ENCODE measurements at places on chromosomes 1 and 21.

DNA sequence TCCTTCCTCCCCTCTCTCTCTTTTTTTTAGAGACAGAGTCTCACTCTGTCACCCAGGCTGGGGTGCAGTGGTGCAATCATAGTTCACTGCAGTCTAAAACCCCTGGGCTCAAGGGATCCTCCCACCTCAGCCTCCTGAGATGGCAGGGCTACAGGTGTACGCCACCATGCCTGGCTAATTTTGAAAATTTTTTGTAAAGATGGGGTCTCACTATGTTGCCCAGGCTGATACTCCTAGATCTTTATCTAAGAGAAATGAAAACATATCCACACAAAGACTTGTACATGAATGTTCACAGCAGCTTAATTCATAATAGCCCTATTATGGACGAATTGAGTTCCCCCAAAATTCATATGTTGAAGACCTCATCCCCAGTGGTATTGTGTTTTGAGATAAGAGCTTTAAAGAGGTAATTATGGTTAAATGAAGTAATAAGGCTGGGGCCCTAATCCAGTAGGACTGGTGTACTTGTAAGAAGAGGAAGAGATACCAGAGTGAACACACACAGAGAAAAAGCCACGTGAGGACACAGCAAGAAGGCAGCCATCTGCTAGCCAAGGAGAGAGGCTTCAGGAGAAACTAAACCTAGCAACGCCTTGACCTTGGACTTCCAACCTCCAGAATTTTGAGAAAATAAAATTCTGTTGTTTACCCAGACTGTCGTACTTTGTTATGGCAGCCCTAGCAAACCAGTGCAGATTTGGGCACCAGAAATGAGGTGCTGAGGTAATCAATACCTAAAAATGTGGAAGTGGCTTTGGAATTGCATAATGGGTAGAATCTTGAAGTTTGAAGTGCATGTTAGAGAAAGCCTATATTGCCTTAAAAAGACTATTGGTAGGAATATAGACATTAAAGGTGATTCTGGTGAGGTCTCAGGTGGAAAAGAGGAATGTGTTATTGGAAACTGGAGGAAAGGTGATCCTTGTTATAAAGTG lies 13.2 kb downstream of the IFNLR1 start:
- DNase-seq, result no peak

- DNase-seq, result peak; percentile 68
These were observed 5.5 kb downstream of the PTPN7 start for GRCh38 chr1:202154766-202155477.

DNA sequence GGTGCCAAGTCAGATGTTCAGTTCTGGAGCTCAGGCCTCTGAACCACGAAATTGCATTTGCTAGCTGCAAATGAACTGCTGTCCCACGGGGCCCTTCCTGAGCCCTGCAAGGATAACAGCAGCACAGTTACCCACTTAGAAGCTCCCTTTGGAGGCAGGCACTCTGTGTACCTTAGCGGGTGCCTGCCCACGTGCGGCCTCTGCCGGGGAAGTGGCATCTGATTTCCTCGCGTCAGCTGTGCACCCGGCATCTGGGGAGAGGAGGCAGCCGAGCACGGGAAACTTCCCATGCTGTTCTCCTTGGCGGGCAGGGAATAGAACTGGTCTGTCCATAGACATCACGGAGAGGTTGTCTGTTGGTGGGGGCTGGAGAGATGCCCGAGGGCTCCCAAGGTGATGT lies 148.0 kb upstream of the C1orf174 start:
- DNase-seq, result no peak

DNA sequence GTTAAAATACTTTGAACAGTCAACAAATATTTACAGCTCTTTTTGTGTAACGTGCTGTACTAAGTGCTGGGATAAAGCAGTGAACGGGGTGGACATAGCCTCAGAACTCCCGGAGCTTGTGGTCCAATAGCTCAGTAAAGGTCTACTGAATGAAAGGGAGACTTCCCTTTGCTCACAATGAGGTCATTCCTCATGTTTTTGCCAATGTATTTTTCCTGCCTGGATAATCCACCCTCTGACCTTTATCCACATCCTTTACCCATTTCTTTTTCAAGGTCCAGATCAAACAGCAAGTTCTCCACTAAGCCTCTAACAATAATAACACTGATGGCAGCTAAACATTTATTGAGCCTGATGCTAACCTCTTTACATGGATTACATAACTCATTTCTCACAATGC lies 55.9 kb downstream of the LEPR start:
- no peak for DNase-seq

DNA sequence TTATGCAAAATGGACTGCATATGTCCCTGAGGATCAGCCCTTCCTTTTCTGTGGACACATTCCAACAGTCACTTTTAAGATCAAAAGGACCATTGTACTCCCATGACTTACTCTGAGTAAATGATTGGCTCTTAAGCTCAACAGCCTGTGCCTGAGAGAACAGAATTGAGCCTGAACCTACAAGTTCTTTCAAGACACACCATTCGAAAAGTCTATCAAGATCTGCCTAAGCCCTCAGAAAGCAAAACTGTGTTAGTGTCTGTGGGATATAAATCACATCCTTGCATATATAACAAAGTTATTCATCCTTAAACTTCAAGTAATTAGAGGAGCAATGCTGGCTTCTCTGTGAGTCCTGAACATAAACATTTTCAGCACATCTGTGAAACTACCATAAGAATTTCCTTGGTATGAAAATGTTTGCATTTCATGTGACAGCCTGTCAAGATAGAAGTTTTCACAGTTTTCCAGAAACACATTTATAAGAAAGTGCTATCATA lies 41.6 kb downstream of the PCNX2 start:
- no peak for DNase-seq

GRCh38 chr1:211259638-211260126 lies 516 bp downstream of the RCOR3 start:
- no peak for DNase-seq

Measured in CD4-positive, alpha-beta T cell treated with Interleukin-2 at 100 ng/mL for 4 hours (primary cell).